ENCODE measurements at places on chromosomes 11 and 22.

DNA sequence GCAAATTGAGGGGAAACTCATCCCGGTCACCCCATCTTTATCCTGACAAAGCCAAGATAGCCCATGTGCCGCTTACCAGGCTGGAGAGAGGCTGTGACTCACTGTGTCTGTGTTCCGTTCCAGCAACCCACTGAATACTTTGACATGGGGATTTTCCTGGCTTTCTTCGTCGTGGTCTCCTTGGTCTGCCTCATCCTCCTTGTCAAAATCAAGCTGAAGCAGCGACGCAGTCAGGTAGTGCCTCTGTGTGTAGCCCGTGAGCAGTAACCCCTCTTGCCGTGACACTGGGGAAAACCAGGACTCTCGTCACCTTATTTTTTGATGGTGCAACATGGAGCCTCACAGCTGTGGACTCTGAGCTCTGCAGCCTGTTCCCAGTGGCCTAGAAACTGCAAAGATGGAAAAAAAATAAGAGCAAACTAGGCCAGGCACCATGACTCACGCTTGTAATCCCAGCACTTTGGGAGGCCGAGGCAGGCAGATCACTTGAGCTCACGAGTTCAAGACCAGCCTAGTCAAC lies 16.9 kb downstream of the C22orf31 start:
- no peak for DNase-seq

DNA sequence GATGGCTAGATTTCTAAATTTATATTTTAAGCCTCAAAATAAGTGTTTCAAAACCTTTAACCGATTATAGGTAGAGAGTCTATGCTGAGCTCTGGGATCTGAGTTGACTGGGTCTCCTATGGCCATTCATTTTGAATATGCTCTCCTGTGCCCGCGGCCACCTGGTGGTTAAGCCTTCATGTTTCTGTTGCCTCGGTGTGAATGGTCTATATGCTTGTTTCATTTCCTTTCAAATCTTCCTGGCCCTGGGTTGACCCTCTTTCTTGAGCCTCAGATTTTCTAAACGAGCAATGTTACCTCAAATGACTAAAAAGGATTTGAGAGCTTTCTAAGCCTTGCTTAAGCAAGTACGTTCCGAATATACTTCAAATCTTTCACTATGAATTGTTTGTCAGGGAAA lies 789.4 kb upstream of the KIRREL3 start:
- no peak for DNase-seq

- DNase-seq, result no peak
These were observed 19.4 kb downstream of the TEAD1 start for GRCh38 chr11:12693479-12694182.

- no peak for DNase-seq
These were observed 4.8 kb upstream of the PRDM11 start for GRCh38 chr11:45141631-45142030.

- no peak for DNase-seq
These were observed 22.3 kb upstream of the GPR83 start for GRCh38 chr11:94423507-94423906.

DNA sequence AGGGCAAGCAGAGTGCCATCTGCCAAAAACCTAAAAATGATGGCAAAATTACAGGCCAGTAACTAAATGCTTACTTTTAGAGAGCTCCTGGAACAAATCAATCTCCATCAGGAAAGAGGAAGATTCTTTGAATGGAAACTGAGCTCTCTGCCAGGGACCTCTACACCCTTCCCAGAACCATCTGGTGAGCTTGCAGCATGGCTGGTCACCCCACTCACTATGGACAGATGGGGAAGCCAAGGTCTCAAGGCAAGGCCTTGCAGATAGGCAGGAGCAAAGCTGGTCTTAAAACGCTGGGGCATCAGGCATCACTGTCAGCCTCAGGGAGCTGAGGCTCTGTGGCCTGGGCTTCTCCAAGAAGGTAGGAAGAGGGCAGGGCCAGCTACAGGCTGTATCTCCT lies 36.2 kb downstream of the SERGEF start:
- no peak for DNase-seq

DNA sequence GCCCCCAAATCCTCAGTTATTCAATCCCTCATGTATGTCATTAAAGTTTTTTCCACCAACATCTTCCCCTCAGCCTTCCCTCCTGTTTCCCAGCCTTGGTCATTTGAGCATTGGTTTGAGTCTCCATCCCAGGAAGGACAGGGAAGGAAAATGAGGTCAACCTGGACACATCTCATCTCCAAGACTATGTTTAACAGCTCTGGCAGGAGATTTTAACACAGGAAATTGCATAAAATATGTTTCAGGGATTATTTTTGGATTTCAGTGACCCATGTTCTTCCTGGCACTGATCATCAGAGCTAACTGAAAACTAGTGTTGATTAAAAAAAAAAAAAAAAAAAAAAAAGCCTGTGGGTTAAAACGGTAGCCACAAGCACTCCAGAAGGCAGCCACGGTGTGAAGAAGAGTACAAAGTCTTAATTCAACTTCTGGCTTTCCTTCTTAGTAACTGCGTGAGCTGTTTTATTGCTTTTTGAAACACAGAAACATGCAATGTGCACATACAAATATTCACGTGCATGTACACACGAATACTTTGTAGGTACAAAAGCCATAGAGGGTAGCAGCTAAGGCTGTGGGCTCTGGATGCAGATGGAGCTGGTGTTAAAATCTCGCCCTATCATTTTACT lies 164.4 kb upstream of the DDI1 start:
- DNase-seq, result no peak

GRCh38 chr11:23540101-23540561 lies 679.9 kb upstream of the CCDC179 start:
- peak; percentile 6 for DNase-seq

- DNase-seq, result no peak
These were observed 25.8 kb downstream of the XRRA1 start for GRCh38 chr11:74923125-74923524.

- DNase-seq, result no peak
These were observed 85.7 kb downstream of the WNT11 start for GRCh38 chr11:76120513-76121101.

DNA sequence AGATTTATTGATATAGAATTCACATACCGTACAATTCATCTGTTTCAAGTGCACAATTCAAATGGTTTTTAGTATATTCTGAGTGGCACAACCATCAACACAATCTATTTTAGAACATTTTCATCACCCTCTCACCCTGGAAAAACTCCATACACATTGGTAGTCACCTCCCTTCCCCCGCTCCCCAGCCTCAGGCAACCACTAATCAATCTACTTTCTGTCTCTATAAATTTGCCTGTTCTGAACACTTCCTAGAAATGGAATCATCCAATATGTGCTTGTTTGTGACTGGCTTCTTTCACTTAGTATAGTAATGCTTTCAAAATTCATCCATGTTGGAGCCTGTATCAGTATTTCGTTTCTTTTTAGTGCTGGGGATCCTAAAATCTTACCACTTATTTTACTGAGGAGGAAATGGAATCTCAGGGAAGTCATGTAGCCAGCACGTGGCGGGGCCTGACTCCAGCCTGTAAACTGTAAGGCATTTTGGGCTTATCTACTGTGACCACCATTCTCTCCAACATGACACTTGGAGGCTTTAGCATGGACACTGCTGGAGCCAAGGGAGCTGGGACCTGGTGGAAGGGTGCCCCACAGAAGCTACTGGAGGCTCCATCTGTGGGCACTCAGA lies 905 bp upstream of the UCP3 start:
- DNase-seq, result no peak

- peak; percentile 88 for DNase-seq
These were observed at the start of gene BBS1 for GRCh38 chr11:66510271-66510989. TSS of gene BBS1 (plus strand) at chr11:66510635. CDS start at chr11:66510660, 25 bp downstream.

GRCh38 chr11:70498171-70498571 lies 99.8 kb downstream of the CTTN start:
- DNase-seq, result no peak

- DNase-seq, result no peak
These were observed 101.5 kb downstream of the TYR start for GRCh38 chr11:89279176-89279575.

DNA sequence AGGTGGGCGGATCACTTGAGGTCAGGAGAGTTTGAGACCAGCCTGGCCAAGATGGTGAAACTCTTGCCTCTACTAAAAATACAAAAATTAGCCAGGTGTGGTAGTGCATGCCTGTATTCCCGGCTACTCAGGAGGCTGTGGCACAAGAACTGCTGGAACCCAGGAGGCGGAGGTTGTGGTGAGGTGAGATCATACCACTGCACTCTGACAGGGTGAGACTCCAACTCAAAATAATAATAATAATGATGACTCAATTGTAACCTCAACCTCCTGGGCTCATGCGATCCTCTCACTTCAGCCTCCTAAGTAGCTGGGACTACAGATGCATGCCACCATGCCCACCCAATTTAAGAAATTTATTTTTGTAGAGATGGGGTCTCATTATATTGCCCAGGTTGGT lies 15.6 kb upstream of the CHRNA10 start:
- DNase-seq, result no peak

DNA sequence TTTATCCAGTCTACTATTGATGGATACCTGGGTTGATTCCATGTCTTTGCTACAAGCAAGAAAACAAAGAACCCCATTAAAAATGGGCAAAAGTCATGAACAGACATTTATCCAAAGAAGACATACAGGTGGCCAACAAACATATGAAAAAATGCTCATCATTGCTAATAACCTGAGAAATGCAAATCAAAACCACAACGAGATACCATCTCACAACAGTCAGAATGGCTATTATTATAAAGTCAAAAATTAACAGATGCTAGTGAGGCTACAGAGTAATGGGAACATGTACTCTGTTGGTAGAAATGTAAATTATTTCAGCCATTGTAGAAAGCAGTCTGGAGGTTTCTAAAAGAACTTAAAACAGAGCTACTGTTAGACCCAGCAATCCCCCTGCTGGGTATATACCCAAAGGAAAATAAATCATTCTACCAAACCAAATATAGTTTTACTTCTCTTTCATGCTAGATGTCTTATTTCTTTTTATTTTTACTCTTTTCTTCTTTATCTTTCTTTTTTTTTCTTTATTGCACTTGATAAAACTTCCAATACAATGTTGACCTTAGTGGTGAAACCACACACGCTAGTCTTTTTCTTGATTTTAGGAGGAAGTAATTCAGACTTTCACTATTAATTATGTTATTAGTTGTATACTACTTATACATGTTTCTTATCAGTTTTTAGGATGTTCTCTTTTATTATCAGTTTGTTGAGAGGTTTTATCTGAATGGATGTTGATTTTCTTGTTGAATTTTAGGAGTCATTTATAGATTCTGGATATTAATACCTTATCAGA lies 14.3 kb downstream of the TRIM22 start:
- no peak for DNase-seq

DNA sequence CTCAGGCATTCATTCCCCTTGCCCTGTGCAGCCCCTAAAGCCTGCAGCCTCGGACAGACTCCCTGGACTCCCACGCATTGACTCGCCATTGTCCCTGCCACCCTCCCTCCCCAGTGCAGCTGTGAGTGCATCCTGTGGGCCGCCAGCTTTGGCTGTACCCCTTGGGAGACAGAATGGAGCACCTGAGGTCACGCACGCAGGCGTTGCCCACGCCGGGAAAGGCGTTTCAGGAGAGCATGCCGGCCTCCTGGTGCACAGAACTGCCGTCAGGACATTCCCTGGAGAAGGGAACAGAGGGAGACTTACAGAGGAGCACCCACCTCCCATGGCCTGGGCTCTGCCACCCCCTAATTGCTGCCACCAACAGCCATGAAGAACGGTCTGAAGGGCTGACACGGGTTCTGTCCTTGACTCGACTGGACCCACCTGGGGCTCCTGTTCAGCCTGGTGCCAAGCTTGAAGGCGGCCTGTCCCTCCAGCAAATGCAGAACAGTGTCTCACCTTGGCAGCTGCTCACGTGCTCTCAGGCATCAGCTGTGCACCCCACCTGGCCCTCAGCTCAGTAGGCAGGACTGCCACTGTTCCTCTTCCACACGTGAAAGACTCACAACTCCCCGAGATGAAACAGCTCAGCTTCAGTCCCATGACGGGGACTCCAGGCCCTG lies 503.8 kb downstream of the BRD1 start:
- no peak for DNase-seq

DNA sequence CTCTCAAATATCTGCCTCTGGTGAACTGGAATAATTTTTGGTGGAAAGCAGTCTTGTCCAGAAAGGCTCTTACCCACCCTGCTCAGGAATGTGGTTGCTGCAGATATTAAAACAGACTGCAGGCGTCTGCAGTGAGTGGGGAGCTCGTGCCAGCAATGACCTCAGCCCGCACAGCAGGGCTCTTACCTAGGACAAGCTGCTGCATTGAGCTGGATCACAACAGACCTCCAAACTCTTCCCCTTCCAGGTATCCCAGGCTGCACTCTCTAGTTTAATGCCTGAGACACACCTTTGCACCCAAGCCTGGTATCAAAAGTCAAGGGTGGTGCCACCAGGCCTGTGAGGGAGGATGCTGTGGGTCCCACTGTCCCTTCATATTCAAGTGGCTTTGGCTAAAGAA lies 69.7 kb upstream of the CDON start:
- DNase-seq, result no peak

GRCh38 chr11:17852246-17852645 lies 117.7 kb downstream of the KCNC1 start:
- DNase-seq, result no peak

DNA sequence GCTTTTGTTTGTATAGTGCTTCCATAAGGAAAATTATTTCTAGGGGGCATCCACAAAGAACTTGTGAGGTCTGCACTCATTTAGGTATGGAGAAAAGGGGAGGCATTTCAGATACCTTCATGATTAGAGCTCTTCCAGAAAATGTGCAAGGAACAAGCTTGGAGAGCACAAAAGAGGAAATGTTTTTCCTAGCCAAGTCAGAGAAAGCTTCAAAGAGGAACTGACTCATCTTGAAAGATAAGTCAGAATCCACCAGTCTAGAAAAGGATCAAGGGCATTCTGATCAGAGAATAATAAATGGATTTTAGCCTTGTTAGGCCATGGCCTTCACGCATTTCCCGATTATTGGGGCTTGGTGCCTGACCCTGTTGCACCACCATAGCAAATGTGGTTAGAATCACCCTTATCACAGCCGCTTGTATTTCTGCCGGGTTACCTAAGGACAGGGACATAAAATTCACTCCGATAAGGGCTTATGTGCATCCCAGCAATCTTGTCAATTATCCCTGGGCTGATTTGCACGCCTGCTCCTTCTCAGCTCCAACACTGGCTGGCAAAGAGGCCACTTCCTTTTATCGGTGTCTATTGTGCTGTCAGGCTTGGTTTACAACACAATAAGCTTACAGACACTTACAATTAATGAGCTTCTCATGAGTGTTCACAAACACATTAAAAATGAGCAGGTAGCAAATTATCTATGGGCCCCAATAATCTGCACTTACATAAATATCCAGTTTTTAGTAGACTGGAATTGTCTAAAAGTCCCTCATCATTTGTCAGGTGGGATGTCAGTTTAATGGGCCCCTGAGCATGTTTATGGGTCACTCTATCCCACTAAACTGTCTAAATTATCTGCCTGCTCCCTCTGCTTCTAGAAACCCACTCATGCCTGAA lies 613.5 kb downstream of the SOX6 start:
- no peak for DNase-seq

GRCh38 chr11:65113839-65114238 lies 2.2 kb downstream of the TM7SF2 start:
- DNase-seq, result peak; percentile 75

GRCh38 chr22:26724414-26724813 lies 67.0 kb downstream of the MIAT start:
- DNase-seq, result no peak

GRCh38 chr22:27624042-27624441 lies 177.5 kb downstream of the MN1 start:
- no peak for DNase-seq

- DNase-seq, result no peak
These were observed 26.7 kb downstream of the PARVG start for GRCh38 chr22:44207173-44207980.

GRCh38 chr11:67409261-67409666 lies 5.4 kb downstream of the TBC1D10C start:
- no peak for DNase-seq

- DNase-seq, result no peak
These were observed 23.6 kb downstream of the PDGFB start for GRCh38 chr22:39220890-39221850.
